ENCODE measurements at places on chromosomes 16 and 17.

DNA sequence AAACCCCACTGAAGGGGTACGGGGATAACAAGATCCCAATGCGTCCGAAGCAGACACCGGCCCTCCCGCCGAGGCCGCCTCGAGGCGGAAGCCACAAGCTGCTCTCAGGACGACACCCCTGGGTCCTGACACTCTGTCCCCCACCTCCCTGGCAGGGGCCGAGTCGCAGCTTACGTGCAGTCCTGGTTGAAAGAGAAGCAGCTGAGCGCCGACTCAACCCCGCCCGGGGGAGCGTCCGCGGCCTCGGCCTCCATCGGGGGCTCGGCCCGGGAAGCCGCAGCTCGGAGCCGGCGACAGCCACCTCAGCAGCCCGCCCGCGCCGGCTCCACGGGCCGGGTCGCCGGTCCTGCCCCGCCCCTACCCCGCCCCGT, at the start of gene WIPI1:
Gene WIPI1, minus strand, starts transcription at position 329 of the 371 bp plus-strand sequence. Its CDS starts 75 bp downstream, at position 254.
- no peak for DNase-seq

- peak; percentile 24 for DNase-seq
Observed at GRCh38 chr17:47850692-47851573, at the start of gene SP6. SP6 (minus strand) TSS chr17:47851163; CDS start chr17:47848429, 2,734 bp downstream.

GRCh38 chr17:30238387-30239088, 3.0 kb upstream of the SLC6A4 start:
- no peak for DNase-seq

DNA sequence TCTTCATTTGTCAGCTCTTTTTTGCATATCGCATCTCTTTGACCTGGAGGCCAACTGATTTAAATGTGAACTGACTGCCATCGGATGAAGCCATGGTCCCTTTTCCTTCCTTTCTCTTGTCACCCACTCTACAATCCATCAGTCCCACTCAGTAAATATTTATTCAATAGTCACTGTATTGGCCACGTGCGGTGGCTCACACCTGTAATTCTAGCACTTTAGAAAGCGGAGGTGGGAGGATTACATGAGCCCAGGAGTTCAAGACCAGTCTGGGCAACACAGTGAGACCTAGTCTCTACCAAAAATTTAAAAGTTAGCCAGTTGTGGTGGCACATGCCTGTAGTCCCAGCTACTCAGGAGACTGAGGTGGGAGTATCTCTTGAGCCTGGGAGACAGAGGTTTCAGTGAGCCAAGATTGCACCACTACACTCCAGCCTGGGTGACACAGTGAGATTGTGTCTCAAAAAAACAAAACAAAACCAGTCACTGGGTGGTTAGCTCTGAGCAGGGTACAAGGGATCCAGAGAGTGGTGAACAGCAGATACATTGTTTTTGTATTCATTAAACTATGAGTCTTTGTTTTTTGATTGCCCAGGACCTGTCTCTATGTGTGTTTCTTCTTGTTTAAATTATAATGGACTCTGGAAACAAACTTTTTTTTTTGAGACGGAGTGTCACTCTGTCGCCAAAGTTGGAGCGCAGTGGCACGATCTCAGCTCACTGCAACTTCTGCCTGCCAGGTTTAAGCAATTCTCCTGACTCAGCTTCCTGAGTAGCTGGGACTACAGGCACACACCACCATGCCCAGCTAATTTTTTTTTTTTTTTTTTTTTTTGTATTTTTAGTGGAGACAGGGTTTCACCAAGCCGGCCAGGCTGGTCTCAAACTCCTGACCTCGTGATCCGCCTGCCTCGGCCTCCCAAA, 6.9 kb downstream of the PHAF1 start:
- peak; percentile 36 for DNase-seq

GRCh38 chr17:50071692-50072091, 15.8 kb downstream of the ITGA3 start:
- no peak for DNase-seq

DNA sequence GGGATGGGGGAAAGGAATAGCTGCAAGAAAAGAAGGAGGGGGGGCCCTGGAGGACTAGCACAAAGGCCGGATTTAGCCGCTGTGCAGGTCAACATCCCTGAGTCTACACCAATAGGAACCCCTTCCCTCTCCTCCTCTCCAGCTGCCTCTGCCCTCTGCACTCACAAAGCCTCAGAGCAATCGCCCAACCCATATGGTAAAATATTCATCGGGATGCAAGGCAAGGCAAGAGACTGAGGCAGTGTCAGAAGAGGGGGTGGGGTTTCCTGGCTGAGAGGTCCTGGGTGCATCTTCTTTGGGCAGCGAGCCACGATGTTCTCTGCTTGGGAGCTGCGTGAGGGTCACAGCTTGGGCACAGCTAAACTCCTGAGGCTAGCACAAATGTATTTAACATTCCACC, 115.5 kb upstream of the NLRP1 start:
- no peak for DNase-seq

- DNase-seq = peak; percentile 92
Observed at GRCh38 chr16:48188449-48189102, 32.8 kb upstream of the ABCC12 start.

All from Kasumi-1 (cell line).